ENCODE measurements at places on chromosomes 6 and 20.

- DNase-seq: no peak
Observed at GRCh38 chr20:25204550-25205276, 9.2 kb downstream of the ENTPD6 start.

DNA sequence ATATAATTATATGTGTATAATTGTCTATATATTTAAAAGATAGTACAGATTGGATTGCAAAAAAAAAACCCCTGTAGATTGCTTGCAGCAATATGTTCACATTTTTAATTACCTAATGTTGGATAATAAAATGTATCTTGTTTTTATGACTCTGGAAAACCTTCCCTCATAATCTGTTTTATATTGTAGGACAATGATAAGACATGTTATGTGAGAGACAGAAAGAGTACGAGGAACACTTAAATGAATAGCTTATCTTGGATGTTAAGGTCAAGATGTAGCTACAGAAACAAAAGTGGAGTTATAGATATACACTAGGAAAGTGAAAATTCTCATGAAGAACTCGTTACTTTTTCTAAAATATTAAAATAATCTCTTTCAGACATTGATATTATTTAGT is 691.6 kb upstream of the IMPG1 start:
- DNase-seq: no peak

DNA sequence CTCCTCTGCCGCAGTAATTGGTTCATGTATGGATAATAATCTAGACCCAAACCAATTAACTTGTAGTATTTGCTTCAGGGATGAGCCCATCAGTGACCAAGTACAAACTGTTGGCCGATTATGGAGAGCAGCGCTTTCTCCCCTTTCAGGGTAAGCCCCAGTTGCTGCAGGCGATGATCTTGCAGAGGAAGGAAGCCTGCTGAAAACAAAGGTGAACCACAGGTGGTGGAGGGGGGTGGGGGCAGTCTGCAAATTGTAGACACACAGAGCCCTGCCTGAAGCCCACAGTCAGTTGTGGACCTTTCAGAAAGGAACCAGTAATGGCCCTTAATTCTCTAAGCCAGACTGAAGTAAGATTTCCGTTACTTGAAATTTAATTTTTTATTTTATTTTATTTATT is 167.9 kb upstream of the JARID2 start:
- DNase-seq: no peak

GRCh38 chr6:68114463-68115047 is 520.5 kb upstream of the ADGRB3 start:
- no peak for DNase-seq

- DNase-seq: no peak
Observed at GRCh38 chr6:38498805-38499445, 140.8 kb downstream of the BTBD9 start.
